Umbilical cord (tissue), 2 donors: ENCODE measurements at places on chromosomes 4 and X. TPM values are rescaled to one million over a fixed set of nuclear protein-coding genes. Genes with fewer than 3 reads are reported as not detected.

DNA sequence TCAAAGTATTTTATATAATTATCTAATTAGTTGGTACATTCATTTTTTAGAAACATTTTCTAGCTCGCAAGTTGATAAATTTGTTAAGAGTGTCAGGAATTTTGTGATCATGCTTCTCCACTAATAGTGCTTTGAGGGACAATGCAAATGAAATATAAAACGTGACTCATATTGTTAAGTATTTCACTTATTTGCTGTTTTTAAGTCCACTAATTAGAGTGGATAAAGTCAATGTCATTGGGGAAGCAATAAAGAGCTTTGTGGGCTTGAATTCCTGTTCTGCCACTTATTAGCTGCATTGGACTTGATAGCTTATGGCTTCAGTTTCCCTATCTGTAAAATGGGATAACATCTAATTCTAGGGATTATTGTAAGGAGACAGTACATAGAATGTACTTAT is 26.5 kb upstream of the ANAPC4 start:
- no peak for DNase-seq

DNA sequence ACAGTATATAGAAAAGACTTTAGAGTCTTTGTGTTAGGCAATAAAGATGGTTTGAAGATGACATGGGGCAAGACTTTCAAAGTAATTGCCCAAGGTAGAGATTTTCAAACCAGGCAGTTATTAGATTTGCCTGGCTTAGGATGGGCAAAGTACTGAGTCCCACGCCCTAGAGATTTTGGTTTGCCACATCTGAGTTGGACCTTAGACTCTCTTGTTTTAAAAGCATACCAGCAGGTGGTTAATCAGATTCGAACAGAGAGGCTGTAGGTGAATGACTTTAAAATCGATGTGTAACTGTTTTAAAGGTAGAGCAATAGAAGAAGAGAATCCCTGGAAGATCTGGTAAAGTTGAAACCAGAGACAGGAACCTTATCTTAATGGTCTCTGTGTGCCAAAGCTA is 121.5 kb downstream of the RAPGEF2 start:
- DNase-seq: no peak

GRCh38 chr4:13673167-13673566 is 45.6 kb upstream of the BOD1L1 start:
- DNase-seq: no peak

- peak; percentile 28 for DNase-seq
These were observed 2.0 kb downstream of the BCOR start for GRCh38 chrX:40095583-40096394.

DNA sequence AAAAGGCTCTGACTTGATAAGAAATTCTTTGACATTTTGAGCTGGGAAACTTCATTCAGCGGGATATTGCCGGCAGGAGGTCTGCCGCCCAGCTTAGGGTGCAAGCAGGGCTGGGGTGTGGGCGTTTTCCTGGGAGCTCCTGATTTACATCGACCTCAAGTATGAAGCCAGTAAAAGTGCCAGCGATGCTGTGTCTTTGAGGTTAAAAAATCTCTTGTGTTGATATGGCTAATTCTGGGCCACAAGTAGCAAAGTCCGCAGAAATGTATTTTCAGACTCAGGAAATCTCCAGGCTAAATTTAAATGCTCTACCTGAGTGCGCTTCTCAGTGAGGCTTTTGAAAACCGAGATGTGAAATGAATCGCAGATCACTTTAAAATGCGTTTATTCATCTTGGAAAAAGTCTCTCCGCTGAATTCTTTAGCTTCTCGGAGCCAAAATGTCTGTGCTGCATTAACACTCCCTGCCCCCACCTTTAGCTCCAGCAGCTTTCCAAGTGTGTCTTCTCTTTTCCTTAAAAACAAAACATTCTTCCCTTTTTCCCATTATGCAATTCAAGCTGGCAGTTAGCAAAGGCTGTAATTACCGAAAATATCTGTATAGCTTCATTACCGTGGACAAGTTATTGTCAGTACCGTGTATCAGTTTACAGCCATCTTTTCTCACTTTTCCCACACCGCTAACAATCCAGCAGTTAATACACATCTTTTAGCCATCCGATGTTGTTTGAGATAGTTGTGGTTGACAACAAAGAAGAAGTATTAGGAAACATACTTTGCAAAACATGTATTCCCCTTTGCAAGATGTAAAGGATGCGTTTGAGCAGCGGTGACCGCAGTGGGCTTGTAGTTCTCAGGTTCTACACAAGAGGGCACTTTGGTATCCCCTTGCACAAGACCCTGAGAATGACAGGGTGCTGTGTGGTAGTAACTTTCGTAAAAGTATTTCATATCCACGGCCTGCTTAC is 136.0 kb upstream of the STX18 start:
- peak; percentile 88 for DNase-seq

DNA sequence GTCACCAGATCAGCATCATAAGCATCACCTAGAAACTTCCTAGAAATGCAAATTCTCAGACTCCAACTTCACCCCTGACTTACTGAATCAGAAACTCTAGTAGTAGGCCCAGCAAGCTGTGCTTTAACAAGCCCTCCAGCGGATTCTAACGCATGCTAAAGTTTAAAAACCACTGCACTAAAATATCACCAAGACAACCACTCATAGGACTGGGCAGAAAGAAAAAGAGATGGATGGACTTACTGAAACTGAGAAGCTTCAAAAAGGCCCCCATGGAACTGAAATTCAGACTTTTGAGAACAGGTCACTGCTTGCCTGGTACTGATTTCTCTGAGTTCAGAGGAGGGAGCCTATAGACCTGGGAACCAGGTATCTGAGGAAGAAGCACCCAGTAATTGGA is 40.1 kb downstream of the FAM241A start:
- no peak for DNase-seq

DNA sequence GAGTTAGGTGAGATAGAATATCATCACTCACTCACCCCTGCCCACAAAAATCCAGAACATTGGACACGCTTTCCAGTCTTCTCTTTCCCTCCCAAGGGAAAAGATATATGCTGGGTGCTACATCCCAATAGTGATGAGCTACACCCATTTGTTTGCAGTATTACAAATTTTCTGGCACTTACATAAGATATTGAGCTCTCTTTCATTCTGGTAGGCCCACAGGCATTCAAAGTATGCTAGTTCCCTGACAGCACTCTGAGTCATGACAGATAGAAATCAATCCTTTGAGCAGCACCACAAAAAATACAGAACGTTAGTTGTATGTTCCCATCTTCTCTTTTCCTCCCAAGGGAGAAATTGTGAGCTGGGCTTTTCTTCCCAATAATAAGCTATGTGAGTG is 477.6 kb upstream of the GRID2 start:
- DNase-seq: no peak

DNA sequence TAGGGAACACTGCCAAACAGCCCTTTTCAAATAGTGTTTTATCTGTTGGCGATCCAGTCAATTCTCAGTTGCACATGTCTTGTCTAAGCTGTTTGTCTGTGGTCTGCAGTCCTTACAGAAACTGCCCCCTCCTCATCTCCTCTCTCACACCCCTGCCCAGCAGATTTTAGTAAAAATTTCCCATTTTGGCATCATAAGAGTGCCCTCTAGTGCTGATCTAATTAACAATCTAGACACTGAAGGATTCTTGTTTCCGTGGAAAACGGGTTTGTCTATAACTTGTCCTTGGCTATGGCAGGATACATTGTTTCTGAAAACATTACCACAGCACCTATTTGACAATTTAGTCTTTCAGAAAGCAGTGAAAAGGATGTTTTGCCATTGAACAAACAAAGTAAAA is 227.2 kb upstream of the MBNL3 start:
- no peak for DNase-seq

DNA sequence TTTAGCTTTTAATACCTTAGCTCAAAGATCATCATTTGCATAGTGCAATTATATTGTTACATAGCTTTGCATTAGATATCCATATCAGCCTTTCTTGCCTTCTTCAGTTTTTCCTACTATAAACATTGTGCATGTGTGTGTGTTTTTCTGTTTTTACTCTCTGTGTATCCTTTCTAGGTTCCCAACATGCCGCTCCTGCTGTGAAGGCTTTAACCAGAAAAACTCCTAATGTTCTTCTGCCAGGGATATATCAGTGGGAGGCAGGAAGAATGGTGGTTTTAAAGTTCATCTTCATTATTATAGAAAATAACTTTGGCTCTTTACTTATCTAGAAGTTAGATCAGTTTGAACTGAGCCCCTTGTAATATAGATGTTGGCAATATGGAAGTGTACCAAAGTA is 61.2 kb downstream of the CPE start:
- no peak for DNase-seq

- peak; percentile 73 for DNase-seq
These were observed 118.1 kb downstream of the ENPP6 start for GRCh38 chr4:184099535-184099966.

DNA sequence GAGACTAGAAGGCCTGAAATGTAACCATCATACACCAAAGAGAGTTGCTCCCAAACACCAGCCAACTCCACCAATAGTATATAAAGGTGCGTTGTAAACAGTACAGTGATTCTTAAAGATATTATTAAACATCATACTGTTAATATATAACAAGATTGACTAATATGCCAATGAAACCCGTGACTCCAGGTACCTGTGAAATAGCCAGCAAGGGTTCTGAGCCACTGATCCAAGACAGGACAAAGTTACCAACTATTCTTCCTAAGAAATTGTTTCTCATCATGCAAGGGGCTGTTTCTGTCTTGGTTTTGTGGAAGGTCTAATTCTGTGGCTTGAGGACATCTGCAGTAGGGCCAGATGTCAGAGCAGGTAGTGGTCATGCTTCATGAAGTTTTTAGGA is 47.2 kb downstream of the FHL1 start:
- DNase-seq: no peak

GRCh38 chr4:150033901-150034300 is 44.3 kb upstream of the DCLK2 start:
- DNase-seq: peak; percentile 33

- peak; percentile 87 for DNase-seq
These were observed 20.0 kb downstream of the CFAP97 start for GRCh38 chr4:185183622-185184281.

DNA sequence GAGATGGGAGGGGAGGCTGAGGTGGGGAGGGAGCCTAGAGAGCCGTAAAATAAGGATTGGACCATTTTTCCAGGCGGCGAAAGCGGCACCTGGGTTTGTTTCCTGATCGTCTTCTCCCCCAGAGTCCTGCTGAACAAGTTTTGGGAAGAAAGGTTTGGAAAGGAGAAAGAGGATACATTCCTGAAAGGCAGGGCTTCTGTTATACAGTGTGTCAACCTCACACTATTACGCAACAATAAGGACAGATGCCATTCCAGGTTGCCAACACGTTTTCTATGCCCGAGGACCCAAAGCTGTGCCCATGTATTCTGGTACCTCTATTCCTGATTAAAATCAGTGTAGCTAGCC is 658 bp downstream of the SCOC start:
- DNase-seq: no peak

GRCh38 chr4:55399581-55399980 is 3.8 kb downstream of the TMEM165 start:
- no peak for DNase-seq

DNA sequence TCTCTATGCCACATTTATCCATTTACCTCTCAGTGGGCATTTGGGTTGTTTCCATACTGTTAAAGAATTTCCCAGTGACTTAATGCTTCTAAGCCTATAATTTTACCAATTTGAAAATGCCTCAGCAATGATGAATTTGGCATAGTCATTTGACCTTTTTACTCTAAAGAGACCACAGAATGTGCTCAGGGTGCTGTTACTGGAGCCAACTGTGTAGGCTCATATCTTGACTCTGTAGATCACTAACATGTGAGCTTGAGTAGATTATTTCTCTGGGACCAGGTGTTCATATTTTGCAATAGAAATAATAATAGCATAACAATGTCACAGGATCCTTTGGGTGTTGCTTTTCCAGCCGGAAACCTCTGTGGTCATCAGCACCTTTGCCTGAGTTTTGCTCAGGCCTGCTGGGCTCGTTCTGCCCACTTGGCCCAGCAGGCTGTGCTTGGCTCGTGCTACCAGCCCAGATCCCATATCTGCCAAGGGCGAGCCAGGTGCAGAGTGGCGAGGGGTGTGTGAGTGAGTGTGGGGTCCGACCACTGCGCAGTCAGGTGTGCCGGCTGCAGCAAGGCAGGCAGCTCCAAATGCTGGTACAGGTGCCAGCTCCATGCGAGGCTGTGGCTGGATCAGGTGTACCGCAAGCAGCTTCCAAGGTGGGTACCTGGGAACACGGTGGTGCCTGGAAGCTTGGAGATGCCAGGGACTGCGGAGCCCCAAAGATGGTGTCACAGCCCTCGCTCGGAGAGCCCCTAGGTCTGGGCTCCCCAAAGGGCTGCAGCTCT is 70.6 kb upstream of the ANK2 start:
- no peak for DNase-seq

Gene HPGD
- 38.8 TPM for total RNA-seq

Gene FAM47C
- total RNA-seq: not detected

Gene EVC
- 53.0 TPM for total RNA-seq

Gene MAGEB10
- 2.4 TPM for total RNA-seq

Gene ADRA2C
- total RNA-seq: 0.96 TPM

Gene TRO
- total RNA-seq: 34.2 TPM
